ENCODE measurements at places on chromosomes 3 and 15.

GRCh38 chr15:90862964-90863778 is 5.2 kb upstream of the FURIN start:
- DNase-seq: no peak
- H3K36me3 ChIP-seq: no peaks in the 10 kb centered on the region
- no peaks in the 10 kb centered on the region for H3K27me3 ChIP-seq
- H3K4me1 ChIP-seq: peaks cover 15% of the 10 kb centered on the region
- no peak overlapping the region for H3K27ac ChIP-seq

- H3K36me3 ChIP-seq: peaks cover 10% of the 10 kb centered on the region
- H3K4me3 ChIP-seq: peak overlapping the region; percentile 75
- H3K27me3 ChIP-seq: no peaks in the 10 kb centered on the region
- H3K27ac ChIP-seq: peak overlapping the region; percentile 85
- peaks cover 55% of the 10 kb centered on the region for H3K4me1 ChIP-seq
Observed at GRCh38 chr15:59300618-59301139, 72.0 kb downstream of the MYO1E start.

DNA sequence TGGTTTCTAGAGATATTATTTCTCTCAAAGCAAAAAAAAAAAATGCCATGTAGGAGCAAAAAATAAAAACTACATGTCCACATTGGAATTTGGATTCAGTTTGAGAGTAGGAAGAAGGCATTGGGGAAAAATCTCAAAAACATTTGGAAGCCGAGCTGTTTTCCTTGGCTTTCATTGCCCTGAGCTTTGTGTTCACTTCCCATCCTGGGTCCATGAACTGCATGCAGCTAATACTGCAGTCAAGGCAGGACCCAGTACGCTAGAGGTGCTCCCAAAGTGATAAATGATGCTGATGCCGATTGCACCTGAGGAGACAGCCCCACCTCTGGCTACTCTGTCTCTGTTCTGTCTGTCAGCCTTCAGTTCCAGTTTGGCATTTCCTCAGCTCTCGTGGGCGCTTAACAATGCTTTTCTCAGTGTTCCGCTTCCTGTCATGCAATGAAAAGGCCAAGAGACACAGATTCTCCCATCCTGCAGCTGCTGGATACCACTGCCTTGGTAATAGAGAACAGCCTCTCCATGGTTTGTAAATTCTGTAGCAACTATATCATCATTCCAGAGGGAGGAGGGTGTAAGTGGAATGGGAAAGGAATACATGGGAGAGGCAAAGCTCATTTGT is 181.8 kb downstream of the RYR3 start:
- no peak for DNase-seq
- H3K27ac ChIP-seq: no peak overlapping the region
- no peaks in the 10 kb centered on the region for H3K36me3 ChIP-seq
- no peak overlapping the region for H3K4me3 ChIP-seq

GRCh38 chr15:66099950-66100671 is 153.4 kb downstream of the MEGF11 start:
- H3K27ac ChIP-seq: no peak overlapping the region
- H3K27me3 ChIP-seq: peaks cover 11% of the 10 kb centered on the region
- no peaks in the 10 kb centered on the region for H3K36me3 ChIP-seq
- no peak overlapping the region for H3K4me3 ChIP-seq
- no peaks in the 10 kb centered on the region for H3K4me1 ChIP-seq
- no peak for DNase-seq

DNA sequence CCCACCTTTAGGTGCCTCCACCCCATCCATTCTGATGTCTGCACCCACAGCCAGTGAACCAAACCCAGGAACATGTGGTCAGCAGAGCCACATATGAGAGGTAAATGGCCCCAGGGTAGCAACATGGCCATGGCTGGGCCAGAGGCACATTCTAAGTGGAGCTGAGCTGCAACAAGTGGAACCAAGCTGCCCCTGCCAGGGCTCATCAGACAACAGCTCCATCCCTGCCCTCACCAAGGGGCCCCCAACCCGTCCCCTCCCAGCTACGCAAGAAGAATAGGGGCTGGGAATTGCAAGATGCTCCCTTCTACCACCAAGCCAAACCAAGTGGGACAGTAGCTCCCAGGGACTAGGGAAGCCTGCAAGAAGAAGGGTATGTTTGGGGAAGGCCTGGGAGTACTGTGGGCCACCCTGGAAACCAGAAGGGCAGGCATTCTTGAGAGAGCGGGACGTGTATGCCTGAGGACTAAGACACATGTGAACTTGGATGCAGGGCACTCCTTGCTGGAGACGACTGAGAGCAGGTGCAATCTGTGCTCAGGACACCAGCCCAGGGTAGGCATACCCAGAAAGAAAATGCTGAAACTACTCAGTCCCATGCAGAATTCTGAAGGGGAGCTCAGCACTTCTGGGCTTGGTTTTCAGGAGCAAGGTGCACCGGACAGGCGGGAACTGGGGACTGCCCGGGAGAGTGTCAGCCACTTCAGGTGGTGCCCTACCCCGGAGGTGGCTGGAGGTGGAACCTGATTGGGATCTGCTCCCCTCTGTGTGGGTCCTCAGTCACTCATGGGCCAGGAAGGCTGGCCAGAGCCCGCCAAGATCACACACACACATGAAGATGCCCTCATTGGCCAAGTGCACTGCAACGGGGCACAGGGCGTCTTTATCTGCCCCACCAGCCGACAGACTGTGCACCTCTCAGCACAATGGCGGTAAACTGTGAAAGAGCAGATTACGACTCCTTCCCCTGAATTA is 9.5 kb downstream of the MYL3 start:
- no peak overlapping the region for H3K4me3 ChIP-seq
- no peaks in the 10 kb centered on the region for H3K36me3 ChIP-seq
- no peaks in the 10 kb centered on the region for H3K4me1 ChIP-seq
- DNase-seq: no peak
- H3K27me3 ChIP-seq: peaks cover 19% of the 10 kb centered on the region
- H3K27ac ChIP-seq: no peak overlapping the region

DNA sequence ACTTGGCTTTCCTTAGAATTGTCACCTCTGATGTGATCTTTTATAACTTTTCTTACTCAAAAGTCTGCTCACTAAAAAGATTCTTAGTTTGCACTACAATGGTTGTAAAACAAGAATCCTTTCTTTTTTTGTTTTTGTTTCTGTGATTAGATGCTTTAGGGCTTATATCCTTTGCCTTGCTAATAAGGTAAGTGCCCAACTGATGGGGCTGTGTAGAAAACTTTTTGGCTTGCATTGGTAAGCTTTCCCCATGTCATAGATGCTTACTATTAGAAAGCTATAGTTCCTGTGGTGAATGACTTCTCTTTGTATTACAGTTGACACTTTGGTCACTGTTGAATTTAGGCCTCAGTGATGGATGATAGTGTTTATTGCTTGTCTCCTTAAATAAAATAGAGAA is 5.1 kb downstream of the ABHD5 start:
- no peak overlapping the region for H3K27ac ChIP-seq
- H3K4me3 ChIP-seq: no peak overlapping the region
- H3K27me3 ChIP-seq: no peaks in the 10 kb centered on the region
- H3K4me1 ChIP-seq: peaks cover 12% of the 10 kb centered on the region
- H3K36me3 ChIP-seq: peaks cover 2% of the 10 kb centered on the region
- DNase-seq: no peak

DNA sequence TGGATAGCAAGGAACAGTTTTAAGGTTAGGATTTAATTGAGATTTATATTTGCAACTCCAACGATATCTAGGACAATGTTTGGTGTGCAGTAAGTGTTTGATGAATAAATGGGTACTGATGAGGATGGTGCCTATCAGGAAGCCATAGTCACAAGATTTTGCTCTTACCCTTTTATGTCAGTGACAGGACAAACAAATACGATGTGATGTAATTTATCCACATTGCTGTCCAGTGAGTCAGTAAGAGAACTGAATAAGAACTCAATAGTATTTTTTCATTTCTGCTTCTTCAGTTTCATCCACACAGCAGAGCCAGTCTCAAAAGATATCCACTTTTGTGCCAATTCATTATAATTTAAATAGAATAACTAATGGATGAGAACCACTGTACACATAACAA is 18.5 kb downstream of the C3orf85 start:
- H3K36me3 ChIP-seq: no peaks in the 10 kb centered on the region
- no peaks in the 10 kb centered on the region for H3K4me1 ChIP-seq
- no peak overlapping the region for H3K4me3 ChIP-seq

GRCh38 chr3:29072611-29073010 is 208.3 kb upstream of the RBMS3 start:
- no peak for DNase-seq
- no peaks in the 10 kb centered on the region for H3K4me1 ChIP-seq
- H3K36me3 ChIP-seq: no peaks in the 10 kb centered on the region
- no peak overlapping the region for H3K4me3 ChIP-seq

- H3K27ac ChIP-seq: peak overlapping the region; percentile 99
- DNase-seq: peak; percentile 62
- H3K4me3 ChIP-seq: peak overlapping the region; percentile 97
- no peaks in the 10 kb centered on the region for H3K27me3 ChIP-seq
- H3K4me1 ChIP-seq: peaks cover 37% of the 10 kb centered on the region
- H3K36me3 ChIP-seq: peaks cover 30% of the 10 kb centered on the region
Observed at GRCh38 chr15:68818769-68819494, 1.8 kb downstream of the ANP32A start.

- H3K27ac ChIP-seq: no peak overlapping the region
- H3K4me1 ChIP-seq: peaks cover 8% of the 10 kb centered on the region
- H3K27me3 ChIP-seq: peaks cover 9% of the 10 kb centered on the region
- peaks cover 5% of the 10 kb centered on the region for H3K36me3 ChIP-seq
- H3K4me3 ChIP-seq: no peak overlapping the region
Observed at GRCh38 chr3:5504135-5504534, 316.6 kb downstream of the EDEM1 start.

DNA sequence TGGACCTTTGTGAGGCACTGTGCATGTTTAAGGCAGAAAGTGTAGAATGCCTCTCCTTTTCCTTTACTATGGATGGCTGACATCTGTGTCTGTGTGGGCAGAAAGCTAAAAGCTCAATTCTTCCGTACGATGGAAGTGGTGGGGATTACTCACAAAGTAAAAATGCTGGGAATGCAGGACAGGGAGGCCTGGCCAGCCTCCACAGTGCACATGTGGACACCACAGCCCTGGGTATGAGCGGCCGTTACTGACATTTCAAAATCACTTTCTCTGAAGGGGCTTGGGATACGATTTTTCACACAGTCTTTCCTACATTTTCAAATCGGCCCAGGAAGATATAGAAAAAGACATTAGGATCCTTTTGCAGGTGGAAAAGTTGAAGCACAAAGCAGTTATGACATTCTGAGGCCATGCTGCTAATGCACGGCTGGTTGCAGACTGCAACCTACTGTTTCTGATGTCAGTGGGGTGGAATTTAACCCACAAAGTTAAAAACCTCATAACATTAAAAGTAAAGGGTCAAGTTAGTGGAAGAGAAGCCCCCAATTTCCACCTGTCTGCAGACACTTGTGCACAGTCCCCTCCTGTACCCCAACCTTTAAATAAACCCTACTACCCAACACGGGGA is 27.9 kb downstream of the EHD4 start:
- no peaks in the 10 kb centered on the region for H3K27me3 ChIP-seq
- H3K4me3 ChIP-seq: no peak overlapping the region
- peaks cover 6% of the 10 kb centered on the region for H3K4me1 ChIP-seq
- DNase-seq: no peak

- peaks cover 7% of the 10 kb centered on the region for H3K4me1 ChIP-seq
- DNase-seq: no peak
- no peak overlapping the region for H3K27ac ChIP-seq
- peaks cover 18% of the 10 kb centered on the region for H3K36me3 ChIP-seq
- H3K27me3 ChIP-seq: no peaks in the 10 kb centered on the region
Observed at GRCh38 chr3:128327606-128328031, 139.1 kb downstream of the DNAJB8 start.

DNA sequence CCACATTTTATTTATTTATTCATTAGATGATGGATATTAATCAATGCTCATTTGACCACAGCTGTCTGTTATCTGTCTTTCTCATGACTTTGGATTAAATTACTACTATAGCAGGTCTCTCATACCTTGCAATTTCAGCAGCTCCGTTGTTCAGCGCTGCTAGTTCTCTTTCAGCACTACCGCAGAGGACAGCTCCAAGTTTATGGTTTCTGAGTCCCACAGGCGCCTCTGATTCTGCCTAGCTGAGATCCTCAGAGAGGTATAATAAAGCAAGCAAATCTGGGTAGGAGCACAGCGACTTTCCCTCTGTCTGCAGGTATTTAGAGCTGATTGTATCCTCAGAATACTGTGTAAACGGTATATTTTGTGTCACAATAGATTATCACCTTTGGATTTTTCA is 204.9 kb downstream of the CNTN4 start:
- no peak for DNase-seq
- H3K27ac ChIP-seq: no peak overlapping the region
- H3K4me1 ChIP-seq: no peaks in the 10 kb centered on the region
- H3K27me3 ChIP-seq: no peaks in the 10 kb centered on the region
- no peaks in the 10 kb centered on the region for H3K36me3 ChIP-seq
- H3K4me3 ChIP-seq: no peak overlapping the region

GRCh38 chr3:126935756-126936509 is 47.0 kb upstream of the PLXNA1 start:
- H3K4me3 ChIP-seq: no peak overlapping the region
- H3K27me3 ChIP-seq: no peaks in the 10 kb centered on the region
- no peak overlapping the region for H3K27ac ChIP-seq
- H3K36me3 ChIP-seq: no peaks in the 10 kb centered on the region

- DNase-seq: no peak
- no peak overlapping the region for H3K4me3 ChIP-seq
Observed at GRCh38 chr3:135911110-135911509, 54.4 kb upstream of the PPP2R3A start.

GRCh38 chr3:126539558-126540250 is 15.7 kb downstream of the CHST13 start:
- H3K27ac ChIP-seq: no peak overlapping the region
- H3K4me1 ChIP-seq: no peaks in the 10 kb centered on the region
- no peaks in the 10 kb centered on the region for H3K36me3 ChIP-seq
- H3K27me3 ChIP-seq: peaks cover 22% of the 10 kb centered on the region
- DNase-seq: no peak

- no peak overlapping the region for H3K27ac ChIP-seq
- H3K27me3 ChIP-seq: peaks cover 5% of the 10 kb centered on the region
- DNase-seq: no peak
- no peaks in the 10 kb centered on the region for H3K36me3 ChIP-seq
Observed at GRCh38 chr3:36663666-36664291, 100.6 kb downstream of the DCLK3 start.

DNA sequence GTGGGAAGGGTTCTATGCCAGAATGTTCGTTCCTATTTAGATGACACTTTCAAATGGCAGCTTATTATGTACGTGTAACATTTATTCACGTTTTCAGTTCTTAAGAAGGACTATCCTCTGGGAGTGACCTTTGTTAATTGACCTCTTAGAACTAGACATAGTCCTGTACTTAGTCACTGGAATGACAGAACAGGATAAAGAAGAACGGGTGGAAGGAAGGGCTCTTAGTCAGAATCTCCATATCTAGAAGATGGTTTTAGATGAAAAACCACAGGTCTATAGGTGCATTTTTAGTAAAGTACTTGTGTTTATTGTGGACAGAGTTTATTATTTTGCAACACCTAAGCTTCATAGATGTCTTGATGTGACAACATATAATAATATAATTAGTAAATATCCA is 6.5 kb downstream of the METTL6 start:
- H3K27me3 ChIP-seq: no peaks in the 10 kb centered on the region
- H3K27ac ChIP-seq: no peak overlapping the region
- H3K4me3 ChIP-seq: no peak overlapping the region
- peaks cover 32% of the 10 kb centered on the region for H3K36me3 ChIP-seq
- H3K4me1 ChIP-seq: peaks cover 16% of the 10 kb centered on the region
- DNase-seq: no peak

All from stimulated activated naive B cell treated with anti-CD40 and anti-IgM and Interleukin-4, amounts not matched to agents 10 μg/mL and 1 μg/mL and 100 μg/mL, for 72 hours (primary cell).